Neural progenitor cell (in vitro differentiated cells): ENCODE measurements at places on chromosomes 2 and 18.
A peak's percentile ranks its signal among the peaks of the same experiment; 100 is the strongest.

DNA sequence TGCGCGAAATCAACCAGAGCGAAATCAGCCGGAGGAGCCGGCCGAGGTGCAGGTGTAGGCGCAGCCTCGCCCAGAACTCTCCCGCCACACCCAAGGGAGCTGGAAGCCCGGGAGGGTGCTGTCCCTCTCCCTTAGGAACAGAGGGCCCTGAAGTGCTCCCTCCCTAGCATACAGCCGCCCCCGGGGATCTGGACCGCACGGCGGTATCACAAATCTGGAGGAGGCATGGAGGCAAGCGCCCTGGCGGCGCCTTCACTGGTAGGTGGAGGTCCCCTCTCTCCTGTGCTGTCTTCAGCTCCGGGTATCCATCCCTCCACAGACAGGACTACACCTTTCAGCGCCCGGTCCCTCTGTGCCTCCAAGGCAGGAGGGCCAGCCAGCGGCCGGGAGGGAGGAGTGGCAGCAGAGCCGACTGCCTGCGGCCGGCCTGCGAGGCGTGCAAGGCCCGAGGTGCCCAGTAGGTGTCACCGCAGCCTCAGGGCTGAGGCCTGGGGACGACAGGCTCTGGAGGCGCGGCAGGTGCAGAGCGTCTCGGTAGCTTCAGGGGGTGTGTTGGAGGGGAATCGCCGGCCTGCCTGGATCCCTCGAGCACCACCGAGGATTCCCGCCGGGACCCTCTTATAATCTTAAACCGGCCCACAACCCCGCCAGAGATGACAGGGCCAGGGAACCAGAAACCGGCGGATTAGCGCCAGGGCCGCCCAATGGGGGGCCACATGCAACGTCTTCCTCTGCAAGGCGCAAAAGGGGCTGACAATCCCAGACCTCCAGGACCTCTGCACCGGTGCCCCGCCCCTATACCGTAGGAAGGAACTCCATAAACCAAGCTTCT is 2.8 kb downstream of the IHH start:
- peak; percentile 92 for DNase-seq

DNA sequence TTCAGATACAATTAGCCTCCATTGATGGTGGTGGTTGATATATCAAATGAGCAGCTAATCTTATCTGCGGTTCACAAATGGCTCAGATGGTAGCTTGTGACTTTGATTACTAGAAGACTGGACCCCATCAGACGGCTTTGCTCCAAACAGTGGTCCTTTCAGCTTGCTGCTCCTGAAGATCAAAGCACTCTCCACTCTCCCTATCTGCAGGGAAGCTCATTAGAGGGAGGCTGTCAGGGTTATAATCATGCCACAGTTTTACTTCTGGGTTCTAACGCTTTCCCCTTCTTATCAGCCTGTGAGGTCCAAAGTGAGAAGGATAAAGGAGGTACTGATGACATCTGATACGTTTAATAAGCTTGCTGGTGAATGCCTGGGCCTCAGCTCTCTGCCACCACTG is 247.1 kb upstream of the NT5C1B start:
- peak; percentile 18 for DNase-seq

- no peak for DNase-seq
These were observed 161.7 kb upstream of the SIX3 start for GRCh38 chr2:44779793-44780192.

DNA sequence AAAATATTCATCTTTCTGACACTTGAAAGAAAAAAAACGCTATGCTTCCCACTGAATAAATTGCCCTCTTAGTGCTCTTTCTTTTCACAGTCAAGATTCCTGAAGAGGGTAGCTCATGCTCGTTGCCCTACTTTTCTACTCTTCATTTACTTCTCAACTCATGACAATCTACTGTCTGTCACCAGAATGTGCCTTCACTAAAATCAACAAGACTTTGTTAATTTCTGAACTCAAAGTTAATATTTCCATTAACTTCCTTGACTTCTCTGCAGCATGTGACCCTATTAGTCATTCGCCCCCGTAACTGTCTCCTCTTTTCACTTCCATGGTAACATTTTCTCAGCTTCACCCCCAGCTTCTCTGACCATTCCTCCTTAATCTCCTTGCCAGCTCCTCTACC is 98.9 kb upstream of the MAPRE2 start:
- DNase-seq = no peak

DNA sequence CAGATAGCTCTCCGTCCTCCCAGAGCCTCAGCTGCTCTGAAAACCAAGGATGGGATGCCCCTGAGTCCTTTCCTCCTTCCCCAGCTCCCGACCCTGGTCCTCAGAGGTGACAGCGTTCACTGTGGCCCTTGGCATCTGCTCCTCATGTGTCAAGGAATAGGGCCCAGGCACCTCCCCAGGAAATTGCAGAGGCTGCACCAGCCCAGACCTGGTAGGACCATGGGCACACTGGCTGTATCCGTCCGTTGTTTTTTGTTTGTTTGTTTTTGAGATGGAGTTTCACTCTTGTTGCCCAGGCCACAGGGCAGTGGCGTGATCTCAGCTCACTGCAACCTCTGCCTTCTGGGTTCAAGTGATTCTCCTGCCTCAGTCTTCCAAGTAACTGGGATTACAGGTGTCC is 37.5 kb upstream of the SLC66A3 start:
- no peak for DNase-seq

DNA sequence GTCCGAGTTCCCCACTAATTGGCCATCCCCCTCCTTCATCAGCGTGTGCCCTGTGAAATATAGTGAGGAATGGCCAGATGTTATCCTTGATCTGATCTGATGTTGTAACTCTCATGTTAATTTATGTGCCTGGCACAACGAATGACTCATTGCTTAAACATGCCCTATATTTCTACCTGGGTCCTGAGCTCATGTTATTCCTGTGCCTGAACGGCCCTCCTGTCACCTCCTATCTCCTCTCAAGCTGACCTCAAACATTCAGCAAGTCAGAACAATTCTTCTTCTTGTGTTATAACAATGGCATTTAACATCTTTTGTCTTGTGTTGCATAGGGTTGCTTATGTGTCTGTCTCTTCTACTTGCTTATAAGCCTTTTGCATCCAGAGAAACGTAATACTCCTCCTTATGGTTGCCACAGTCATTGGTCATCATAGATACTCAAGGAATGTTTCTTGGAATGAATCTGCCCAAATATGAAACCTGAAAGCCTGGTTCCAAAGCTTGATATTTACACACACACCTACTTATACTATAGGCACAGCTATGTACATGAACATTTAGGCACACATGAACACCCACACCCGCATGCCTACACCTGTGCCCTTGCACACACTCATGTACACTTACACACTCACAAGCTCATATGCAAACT is 80.2 kb upstream of the PHLPP1 start:
- DNase-seq = no peak

DNA sequence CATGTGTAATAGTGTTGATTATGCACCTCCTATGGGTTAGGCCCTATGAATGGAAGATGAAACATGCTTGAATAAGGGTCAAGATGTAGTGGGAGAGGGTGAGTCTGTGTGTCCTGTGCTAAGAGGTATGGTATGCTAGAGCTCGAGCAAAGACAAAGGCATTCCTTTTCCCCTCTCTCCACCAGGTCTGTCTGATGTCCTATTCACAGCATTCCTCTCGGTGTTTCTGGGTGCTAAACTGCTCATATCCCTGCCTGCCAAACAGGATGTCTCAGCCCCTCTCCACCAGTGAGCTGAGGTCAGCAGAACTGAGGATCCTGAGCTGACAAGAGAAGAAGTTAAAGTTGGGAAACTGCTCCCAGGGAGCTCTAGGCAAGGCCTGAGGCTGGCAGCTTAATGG is 344.9 kb downstream of the TSN start:
- DNase-seq = no peak

- DNase-seq = peak; percentile 77
These were observed at the start of gene GALR1 for GRCh38 chr18:77249569-77250500. GALR1 (plus strand) TSS chr18:77249848; CDS start chr18:77250549, 701 bp downstream.

GRCh38 chr2:28355521-28356094 is 37.0 kb upstream of the FOSL2 start:
- DNase-seq = no peak
